ENCODE measurements at places on chromosomes 1 and 21. TPM values are rescaled to one million over a fixed set of nuclear protein-coding genes. Genes with fewer than 3 reads are reported as not detected.

Gene CFHR4
- total RNA-seq: not detected

Gene PARP1
- 234 TPM for total RNA-seq

Gene MROH9
- total RNA-seq: not detected

Gene CLDN14
- total RNA-seq: not detected

Gene SPRR5
- not detected for total RNA-seq

Gene GPR61
- not detected for total RNA-seq

Gene GPR52
- total RNA-seq: not detected

Gene ZFP69
- total RNA-seq: 2.3 TPM

Gene NLRP3
- total RNA-seq: 0.50 TPM
